Endothelial cell (in vitro differentiated cells): ENCODE measurements at places on chromosomes 12 and 14. TPM values are rescaled to one million over a fixed set of nuclear protein-coding genes. Genes with fewer than 3 reads are reported as not detected.
A peak's percentile ranks its signal among the peaks of the same experiment; 100 is the strongest.

DNA sequence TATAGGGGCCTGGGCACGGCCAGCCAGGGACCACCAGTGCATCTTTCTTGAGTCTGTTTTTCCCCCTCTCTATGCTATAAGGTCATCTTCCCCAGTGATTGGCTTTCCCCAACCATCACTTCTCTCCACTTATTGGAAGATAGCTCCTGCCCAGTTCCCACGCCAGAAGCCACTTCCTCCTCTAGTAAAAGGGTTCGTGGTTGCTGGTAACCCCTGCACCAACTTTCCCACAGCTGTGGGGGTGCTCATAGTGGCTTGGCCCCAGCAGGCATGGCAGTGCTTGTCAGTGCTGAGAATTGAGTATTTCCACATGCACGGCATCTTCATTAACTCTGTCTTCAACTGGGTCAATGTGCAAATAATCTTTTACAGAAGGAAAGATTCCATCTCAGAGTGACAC lies 215.4 kb downstream of the FOXN3 start:
- peaks cover 4% of the 10 kb centered on the region for H3K4me1 ChIP-seq
- DNase-seq = no peak

DNA sequence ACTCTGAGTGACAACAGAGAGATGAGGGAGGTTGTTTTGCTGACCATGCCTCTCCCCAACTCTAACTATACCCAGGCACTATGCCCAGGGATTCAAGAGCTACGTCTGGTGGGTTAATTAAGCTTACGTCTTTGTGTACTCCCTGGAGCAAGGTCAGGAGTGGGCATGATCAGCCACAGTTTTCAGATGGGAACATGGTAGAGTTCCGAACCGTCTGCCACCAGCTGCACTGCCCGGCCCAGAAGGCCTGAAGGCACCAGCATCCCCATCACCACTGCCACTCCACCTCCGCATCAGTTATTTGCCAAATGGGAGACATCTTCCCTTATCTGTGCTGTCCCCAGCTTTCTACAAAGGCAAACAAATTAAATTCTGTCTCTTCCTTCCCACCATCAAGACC lies 11.1 kb upstream of the GPX2 start:
- H3K4me1 ChIP-seq = no peaks in the 10 kb centered on the region
- DNase-seq = no peak
- peaks cover 15% of the 10 kb centered on the region for H3K27me3 ChIP-seq
- H3K27ac ChIP-seq = no peak overlapping the region
- peaks cover 6% of the 10 kb centered on the region for H3K36me3 ChIP-seq
- H3K4me3 ChIP-seq = no peak overlapping the region

MYF5 gene
- total RNA-seq = not detected

GRCh38 chr12:33472299-33472698 lies 32.7 kb upstream of the SYT10 start:
- H3K27ac ChIP-seq = no peak overlapping the region
- H3K4me1 ChIP-seq = no peaks in the 10 kb centered on the region
- no peaks in the 10 kb centered on the region for H3K27me3 ChIP-seq
- H3K36me3 ChIP-seq = no peaks in the 10 kb centered on the region

GRCh38 chr14:103517721-103518421 lies 4.8 kb downstream of the CKB start:
- no peak for DNase-seq
- H3K36me3 ChIP-seq = no peaks in the 10 kb centered on the region
- H3K27me3 ChIP-seq = peaks cover 13% of the 10 kb centered on the region
- no peak overlapping the region for H3K4me3 ChIP-seq
- no peak overlapping the region for H3K27ac ChIP-seq
- peaks cover 9% of the 10 kb centered on the region for H3K4me1 ChIP-seq

GRCh38 chr12:27552886-27553560 lies 29.0 kb downstream of the PPFIBP1 start:
- DNase-seq = no peak
- H3K4me1 ChIP-seq = peaks cover 64% of the 10 kb centered on the region
- no peak overlapping the region for H3K4me3 ChIP-seq
- no peak overlapping the region for H3K27ac ChIP-seq

- H3K36me3 ChIP-seq = peaks cover 39% of the 10 kb centered on the region
- H3K4me1 ChIP-seq = peaks cover 87% of the 10 kb centered on the region
- peaks cover 7% of the 10 kb centered on the region for H3K27me3 ChIP-seq
- DNase-seq = peak; percentile 39
- peak overlapping the region; percentile 93 for H3K27ac ChIP-seq
These were observed 116.6 kb downstream of the ETV6 start for GRCh38 chr12:11765817-11766794.

DNA sequence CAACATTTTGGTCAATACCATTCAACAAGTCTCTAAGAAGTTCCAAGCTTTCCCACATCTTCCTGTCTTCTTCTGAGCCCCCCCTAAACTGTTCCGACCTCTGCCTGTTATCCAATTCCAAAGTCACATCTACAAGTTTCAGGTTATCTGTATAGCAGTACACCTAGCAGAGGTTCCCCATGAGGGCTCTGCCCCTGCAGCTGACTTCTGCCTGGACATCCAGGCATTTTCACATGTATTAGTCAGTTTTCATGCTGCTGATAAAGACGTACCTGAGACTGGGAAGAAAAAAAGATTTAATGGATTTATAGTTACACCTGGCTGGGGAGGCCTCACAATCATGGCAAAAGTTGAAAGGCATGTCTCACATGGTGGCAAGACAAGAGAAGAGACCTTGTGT lies 10.2 kb upstream of the PLA2G1B start:
- no peaks in the 10 kb centered on the region for H3K4me1 ChIP-seq
- peaks cover 9% of the 10 kb centered on the region for H3K36me3 ChIP-seq

TAS2R20 gene
- 1.7 TPM for total RNA-seq

DNA sequence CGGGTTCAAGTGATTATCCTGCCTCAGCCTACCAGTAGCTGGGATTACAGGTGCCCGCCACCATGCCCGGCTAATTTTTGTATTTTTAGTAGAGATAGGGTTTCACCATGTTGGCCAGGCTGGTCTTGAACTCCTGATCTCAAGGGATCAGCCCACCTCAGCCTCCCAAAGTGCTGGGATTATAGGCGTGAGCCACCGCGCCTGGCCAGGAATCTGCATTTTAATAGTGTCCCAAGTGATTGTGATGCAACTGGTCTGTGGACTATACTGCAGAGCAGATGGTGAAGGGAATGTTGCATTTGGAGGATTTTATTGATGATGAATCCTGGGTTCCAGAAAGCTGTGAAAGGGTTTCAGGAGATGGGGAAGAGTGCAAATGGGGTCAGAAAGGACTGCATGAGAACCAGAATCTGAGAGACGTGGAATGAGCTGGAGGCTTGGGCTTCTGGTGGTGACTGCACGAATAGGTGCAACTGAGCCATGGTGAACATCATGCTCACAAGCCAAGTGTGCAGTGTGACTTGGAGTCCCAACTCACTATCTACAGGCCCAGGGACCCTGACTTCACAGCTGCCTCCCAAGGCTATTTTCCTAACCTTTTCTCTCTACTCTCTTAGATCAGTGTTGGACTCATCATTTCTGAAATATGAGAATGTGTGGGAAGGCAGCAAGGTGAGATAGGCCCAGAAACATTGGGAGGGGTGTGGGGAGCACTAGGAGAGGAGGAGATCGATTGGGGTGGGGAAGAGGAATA lies 4.5 kb downstream of the RPS26 start:
- peaks cover 28% of the 10 kb centered on the region for H3K36me3 ChIP-seq
- peaks cover 17% of the 10 kb centered on the region for H3K4me1 ChIP-seq
- peaks cover 9% of the 10 kb centered on the region for H3K27me3 ChIP-seq
- DNase-seq = no peak
- peak overlapping the region; percentile 53 for H3K27ac ChIP-seq

OTOGL gene
- total RNA-seq = 0.31 TPM

GRCh38 chr12:66813137-66813892 lies 134.4 kb upstream of the GRIP1 start:
- H3K27me3 ChIP-seq = no peaks in the 10 kb centered on the region
- peak overlapping the region; percentile 43 for H3K27ac ChIP-seq
- H3K4me3 ChIP-seq = no peak overlapping the region
- H3K36me3 ChIP-seq = no peaks in the 10 kb centered on the region
- DNase-seq = peak; percentile 17

FLRT2 gene
- 7.8 TPM for total RNA-seq

VSIG10 gene
- 65.0 TPM for total RNA-seq

GRCh38 chr12:118103201-118103600 lies 610 bp downstream of the VSIG10 start:
- H3K4me1 ChIP-seq = peaks cover 15% of the 10 kb centered on the region
- no peak for DNase-seq
- H3K4me3 ChIP-seq = peak overlapping the region; percentile 99
- peaks cover 5% of the 10 kb centered on the region for H3K36me3 ChIP-seq
- H3K27ac ChIP-seq = peak overlapping the region; percentile 96

B4GALNT3 gene
- 4.2 TPM for total RNA-seq

KRT71 gene
- not detected for total RNA-seq

DEGS2 gene
- not detected for total RNA-seq

DNA sequence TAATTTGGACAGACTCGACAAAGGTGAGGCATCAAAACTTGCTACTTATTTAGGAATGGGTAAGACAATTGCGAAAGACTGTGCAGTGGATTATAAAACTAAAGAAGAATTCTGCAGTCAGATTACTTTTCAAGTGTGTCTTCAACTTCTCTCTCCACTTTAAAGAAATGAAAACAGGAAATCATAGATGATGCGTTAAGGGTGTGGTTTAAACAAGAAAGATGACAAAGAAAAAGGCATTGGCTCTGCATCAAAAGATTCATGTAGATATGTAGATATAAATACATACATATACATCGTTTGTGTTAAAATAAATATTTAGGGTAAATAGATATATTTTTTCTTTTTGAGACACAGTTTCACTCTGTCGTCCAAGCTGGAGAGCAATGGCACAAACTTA lies 74.6 kb upstream of the PARP11 start:
- DNase-seq = no peak
